ENCODE measurements at places on chromosomes 4 and X. TPM values are rescaled to one million over a fixed set of nuclear protein-coding genes. Genes with fewer than 3 reads are reported as not detected.

DNA sequence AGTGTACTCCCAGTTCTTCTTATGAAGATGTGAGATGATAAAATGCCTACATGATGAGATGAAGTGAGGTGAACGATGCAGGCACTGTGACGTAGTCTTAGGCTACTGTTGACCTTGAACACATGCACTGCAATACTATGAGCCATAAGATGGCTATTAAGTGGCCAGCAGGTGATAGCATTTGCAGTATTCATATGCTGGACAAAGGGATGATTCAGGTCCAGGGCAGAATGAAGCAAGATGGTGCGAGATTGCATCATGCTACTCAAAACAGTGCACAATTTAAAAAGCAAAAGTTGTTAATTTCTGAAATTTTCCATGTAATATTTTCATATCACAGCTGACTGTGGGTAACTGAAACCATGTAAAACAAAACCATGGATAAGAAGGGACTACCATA lies 781.4 kb downstream of the PCDH18 start:
- no peak for DNase-seq

DNA sequence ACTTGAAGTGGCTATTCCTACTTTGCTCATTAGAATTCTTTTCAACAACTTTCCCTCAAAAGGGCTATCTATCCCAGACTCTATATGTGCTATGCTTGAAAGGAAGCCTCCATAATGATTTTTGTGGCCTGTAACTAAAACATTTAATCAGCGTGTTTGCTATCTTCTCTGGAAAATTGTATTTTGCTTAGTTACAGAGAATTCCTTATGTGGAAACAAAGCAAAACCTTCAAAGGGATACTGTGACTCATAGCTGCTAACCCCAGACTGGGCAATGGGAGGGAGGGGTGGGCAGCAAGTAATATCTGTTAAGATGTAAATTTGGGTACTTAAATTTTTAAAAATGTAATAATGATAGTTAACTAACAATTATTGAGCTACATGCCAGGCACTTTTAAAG lies 3.7 kb downstream of the SLC25A14 start:
- DNase-seq: no peak

GRCh38 chr4:76614589-76614988 lies 179.6 kb downstream of the SHROOM3 start:
- peak; percentile 90 for DNase-seq

DNA sequence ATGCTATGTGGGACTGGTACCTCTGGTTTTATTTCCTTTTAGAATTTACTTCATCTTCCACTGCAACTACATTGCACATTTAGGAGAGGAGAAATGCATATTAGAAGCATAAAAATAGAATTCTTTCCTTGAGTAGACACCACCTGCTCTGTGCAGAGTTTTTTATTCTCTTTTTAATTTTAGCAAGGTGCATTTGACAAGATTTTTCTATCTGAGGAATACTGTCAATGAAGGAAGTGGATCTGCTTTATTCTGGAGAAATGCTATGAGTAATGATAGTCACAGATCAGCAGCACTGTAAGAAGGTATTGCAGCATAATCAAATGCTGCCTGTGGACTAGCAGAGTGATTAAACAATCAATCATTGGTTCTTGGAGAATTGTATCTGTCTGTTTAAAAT lies 1038.3 kb downstream of the RAPGEF2 start:
- DNase-seq: no peak

GRCh38 chr4:60216752-60217151 lies 983.4 kb upstream of the ADGRL3 start:
- no peak for DNase-seq

TMLHE gene
- 7.3 TPM for total RNA-seq

MAP3K15 gene
- 2.1 TPM for total RNA-seq

- DNase-seq: no peak
Measured at GRCh38 chr4:45701621-45702020, 422.2 kb downstream of the GABRG1 start.

- DNase-seq: no peak
Measured at GRCh38 chr4:7810783-7811535, 128.7 kb downstream of the AFAP1 start.

GLUD2 gene
- total RNA-seq: 3.0 TPM

GRCh38 chrX:41516999-41517765 lies 70.0 kb downstream of the NYX start:
- no peak for DNase-seq

All from MG63 (cell line).